ENCODE measurements at places on chromosomes 6 and 20.

DNA sequence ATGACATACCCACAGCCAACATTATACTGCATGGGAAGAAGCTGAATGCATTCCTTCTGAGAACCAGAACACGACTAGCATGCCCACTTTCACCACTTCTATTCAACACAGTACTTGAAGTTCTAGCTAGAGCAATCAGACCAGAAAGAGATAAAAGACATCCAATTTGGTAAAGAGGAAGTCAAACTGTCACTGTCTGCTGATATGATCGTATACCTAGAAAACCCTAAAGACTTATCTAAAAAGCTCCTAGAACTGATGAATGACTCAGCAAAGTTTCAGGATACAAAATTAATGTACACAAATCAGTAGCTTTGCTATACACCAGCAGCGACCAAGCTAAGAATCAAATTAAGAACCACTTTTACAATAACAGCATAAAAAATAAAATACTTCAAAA, 60.5 kb downstream of the EYS start:
- DNase-seq = no peak

DNA sequence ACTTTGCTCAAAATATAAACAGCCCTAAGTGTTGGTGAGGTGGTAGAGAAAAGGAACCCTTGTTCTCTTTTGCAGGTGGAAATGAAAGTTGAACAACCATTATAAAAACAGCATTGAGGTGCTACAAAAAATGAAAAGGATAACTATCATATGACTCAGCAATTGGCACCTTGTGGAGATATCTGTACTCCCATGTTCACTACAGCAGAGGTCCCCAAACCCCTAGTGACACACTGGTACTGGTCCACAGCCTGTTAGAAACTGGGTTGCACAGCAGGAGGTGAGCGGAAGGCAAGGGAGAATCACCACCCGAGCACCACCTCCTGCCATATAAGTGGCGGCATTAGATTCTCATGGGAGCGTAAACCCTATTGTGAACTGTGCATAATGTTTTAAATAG, 267.4 kb upstream of the THEMIS start:
- DNase-seq = no peak

DNA sequence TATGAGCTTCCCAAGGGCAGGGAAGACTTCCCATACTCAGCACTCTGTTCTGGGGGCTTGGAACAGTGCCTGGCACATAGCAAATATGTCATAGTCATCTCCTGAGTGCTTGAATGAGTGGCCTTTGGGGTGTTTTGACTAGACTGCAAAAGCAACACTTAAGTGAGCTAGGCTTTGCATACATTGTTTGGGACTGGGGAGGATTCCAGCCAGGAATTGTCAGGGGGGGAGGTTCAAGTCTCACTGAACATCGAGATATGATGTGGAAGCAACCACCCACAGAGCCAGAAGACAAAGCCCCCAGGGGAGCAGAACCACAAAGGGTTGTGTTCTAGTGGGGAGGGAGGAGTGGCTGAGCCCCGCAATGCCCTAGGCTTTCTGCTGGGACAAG, 98.4 kb downstream of the SYCP2 start:
- DNase-seq = no peak

DNA sequence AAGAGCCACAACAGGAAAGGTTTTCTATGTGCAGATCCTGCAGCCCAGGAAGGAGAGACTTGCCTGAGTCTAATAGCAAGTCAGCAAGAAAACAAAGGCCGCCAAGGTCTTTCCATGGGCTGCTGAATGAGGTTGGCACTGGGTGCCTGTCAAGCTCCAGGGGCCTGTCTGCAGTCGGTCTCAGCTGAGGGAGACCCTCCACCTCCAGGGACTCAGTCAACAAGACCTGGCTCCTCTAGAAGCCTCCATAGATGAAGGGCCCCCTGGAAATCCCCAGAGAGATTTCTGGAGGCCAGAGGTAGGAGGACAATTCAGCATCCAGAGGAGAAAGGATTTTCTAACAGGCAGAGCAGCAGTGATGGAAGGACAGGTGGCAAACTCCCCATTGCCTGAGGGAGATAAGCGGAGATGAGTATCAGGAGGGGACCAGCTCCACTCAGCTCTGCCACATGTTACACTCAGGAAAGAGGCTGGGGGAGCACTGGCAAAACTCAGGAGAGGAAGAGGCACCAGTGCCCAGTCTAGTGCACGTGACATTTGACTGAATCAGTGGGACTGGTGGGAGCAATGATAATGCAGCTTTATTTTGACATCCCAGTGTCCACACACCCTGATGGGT, 33.5 kb upstream of the FKBP1A start:
- no peak for DNase-seq

- DNase-seq = no peak
Measured at GRCh38 chr6:150198532-150198931, 55.7 kb downstream of the PPP1R14C start.

DNA sequence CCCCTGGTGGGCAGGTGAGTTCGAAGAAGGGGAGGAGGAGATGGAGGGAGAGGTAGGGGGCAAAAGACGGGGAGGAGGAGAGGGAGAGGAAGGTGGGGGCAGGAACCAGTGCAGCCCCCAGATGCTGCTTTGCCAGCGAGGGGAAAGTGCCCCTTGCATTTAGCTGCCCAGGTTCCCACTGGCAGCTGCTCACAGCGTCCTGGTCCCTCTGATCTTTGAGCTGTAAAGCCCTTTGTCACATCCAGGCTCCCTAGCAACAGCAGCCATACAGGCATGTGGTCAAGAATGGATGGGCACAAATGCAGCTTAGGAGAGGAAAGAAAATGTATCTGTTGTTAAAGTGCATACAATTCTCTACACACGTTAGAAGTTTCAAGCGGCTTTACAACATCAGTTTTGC, 160.9 kb downstream of the CD83 start:
- DNase-seq = no peak

- DNase-seq = peak; percentile 75
Measured at GRCh38 chr20:31517373-31517772, 3.1 kb downstream of the HM13 start.

DNA sequence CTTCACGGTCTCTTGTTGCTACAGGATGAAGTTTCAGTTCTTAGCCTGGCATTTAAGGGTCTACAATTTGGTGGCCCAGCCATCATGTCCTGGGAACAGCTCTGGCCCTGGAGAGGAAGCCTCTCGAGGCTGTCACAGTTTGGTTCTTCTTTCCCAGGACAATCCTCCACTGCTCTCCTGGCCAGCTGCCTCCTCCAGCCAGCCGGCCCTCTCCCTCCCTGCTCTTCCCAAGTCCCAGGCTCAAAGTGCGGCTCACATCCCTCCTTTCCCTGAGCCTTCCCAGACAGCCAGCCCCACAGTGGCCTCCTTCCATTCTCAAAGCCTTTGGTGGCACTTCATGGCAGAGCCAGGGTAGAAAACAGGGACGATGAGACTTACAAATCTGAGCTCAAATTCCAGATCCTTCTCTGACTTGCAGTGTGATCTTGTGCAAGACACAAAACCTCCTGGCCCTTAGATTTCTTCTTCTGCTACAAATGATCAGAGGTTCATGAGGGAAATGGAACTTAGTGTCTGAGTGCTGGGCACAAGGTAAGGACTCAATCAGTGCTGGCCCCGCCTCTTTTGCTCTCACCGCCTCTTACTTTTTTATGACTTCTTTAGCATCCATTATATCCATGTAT, 223.8 kb upstream of the ECI2 start:
- DNase-seq = no peak

DNA sequence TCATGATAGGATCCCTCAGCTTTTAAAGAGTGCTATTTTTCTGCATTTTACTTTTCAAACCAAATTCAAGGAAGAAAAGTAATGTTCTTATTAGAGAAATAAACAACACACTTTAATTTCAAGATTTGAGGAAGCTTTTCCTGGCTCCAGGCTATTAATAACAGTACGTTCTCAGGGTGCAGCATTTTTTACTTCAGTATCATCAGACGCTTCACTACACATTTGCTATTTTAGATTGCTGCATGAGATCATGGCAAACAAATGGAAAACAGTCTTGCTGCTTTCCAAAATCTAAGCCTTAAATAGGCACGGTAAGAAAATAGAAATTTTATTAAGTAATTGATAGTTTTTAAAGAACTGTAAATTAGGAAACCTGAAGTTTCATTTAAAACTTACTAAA, 253.6 kb upstream of the EXOC2 start:
- DNase-seq = no peak

DNA sequence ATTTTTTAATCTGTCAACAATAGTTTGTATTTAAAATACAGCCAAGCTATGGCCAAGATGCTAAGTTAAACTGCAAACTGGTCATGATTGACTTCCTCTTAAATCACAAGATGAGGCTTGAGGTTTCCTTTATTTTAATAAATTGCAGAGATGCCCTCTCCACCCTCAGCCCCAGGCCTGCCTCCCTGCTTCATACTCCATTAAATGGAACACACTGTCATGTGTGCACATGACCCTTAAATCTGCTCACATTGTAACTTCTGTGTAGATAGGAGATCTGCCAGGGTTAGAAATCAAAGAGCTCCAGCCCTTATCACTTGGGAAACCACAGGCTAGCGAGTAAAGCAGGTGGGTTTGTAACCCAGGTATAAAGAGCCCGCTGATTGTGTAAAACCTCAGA, 20.8 kb downstream of the DUSP22 start:
- DNase-seq = no peak

GRCh38 chr20:43160941-43161340, 28.8 kb downstream of the PTPRT start:
- DNase-seq = no peak

DNA sequence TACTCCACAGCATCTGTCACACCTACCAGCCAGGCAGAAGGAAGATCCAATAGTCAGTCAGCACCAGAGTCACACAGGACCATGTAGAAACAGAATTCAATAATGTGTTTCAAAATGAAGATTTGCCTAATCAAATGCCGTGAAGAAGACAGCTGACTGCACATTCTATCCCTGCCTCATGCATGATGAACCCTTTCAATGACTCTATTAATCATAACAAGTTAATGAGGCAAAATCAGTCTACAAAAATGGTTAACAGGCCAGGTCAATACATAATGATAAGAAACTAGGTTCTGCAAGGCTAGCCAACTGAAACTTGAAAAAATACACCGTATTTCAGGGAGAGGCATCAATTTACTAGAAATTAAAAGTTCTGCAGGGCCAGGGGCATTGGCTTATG, 6.7 kb upstream of the PNRC1 start:
- no peak for DNase-seq

GRCh38 chr6:118918329-118918725, 16.6 kb downstream of the MCM9 start:
- no peak for DNase-seq

DNA sequence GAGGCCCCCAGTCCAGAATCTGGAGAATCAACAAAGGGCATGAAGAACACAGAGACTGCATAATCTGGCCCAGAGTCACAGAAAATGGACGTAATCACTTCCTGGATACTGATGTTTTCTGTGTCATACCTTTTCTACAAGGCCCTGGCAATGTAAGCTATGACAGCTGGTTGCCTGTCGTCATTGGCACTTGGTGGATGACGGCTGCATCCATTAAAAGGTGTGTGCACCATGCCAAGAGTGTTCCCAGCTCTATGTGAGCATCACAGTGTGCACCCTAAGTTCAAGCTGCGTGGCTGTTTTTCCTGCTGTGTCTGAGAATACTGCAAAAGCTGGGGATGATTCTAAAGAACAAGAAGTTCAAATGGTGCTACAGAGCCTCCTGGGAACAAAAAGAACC, 275.2 kb upstream of the CNR1 start:
- DNase-seq = no peak

GRCh38 chr6:35731736-35732532, 4.9 kb upstream of the ARMC12 start:
- peak; percentile 86 for DNase-seq

DNA sequence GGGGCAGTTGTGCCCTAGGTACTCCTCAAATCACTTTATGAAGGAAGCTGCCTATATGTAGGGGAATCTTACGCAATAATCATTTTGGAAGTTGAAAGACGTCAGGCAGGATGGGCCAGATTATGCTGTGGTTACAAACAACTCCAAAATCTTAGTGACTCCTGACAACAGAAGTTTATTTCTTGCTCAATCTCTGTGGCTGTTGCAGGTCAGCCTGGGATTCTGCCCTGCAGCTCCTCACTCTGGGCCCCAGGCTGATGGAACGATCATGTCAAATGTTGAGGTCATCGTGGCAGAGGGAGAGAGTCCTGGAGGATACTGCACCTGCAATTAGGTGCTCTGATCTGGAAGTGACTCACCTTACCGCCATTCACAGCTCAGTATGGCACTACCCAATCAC, 88.4 kb downstream of the ZDHHC14 start:
- no peak for DNase-seq

DNA sequence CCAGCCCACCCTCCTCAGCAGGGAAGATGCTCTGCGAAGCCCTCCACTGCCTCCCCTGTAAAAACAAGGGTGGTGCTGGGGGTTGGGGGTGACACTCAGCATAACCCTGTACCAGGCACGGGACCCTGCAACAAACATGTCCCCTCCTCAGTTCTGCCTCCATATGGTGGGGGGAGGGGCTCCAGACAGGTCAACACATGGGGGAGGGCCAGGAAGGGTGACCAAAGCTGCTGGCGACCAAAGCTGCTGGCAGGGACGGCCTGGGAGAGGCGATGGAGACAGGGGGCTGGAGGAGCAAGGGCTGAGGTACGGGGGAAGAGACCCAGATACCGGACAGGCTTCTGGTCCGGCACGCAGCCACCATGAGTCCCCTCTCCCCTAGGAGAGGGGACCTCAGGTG, 123.2 kb downstream of the TAF4 start:
- no peak for DNase-seq

DNA sequence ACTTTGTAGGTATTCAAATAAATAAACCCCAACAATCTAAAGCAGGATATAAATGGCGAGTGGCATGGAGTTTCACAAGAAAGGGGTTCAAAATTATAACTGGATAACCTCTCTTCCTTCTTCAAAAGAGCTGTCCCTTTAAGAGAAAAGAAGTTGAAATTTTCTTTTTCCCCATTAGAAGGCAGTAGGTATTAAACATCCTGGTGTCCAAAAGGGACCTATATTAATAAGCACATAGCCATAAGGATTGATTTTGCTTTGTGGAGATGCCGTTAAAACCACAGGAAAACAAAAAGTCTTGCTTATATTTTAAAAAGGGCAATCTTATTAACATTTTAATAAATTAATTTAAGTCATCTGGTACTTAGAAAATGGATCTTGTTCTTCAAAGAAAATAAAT, 76.5 kb downstream of the LYRM4 start:
- no peak for DNase-seq

DNA sequence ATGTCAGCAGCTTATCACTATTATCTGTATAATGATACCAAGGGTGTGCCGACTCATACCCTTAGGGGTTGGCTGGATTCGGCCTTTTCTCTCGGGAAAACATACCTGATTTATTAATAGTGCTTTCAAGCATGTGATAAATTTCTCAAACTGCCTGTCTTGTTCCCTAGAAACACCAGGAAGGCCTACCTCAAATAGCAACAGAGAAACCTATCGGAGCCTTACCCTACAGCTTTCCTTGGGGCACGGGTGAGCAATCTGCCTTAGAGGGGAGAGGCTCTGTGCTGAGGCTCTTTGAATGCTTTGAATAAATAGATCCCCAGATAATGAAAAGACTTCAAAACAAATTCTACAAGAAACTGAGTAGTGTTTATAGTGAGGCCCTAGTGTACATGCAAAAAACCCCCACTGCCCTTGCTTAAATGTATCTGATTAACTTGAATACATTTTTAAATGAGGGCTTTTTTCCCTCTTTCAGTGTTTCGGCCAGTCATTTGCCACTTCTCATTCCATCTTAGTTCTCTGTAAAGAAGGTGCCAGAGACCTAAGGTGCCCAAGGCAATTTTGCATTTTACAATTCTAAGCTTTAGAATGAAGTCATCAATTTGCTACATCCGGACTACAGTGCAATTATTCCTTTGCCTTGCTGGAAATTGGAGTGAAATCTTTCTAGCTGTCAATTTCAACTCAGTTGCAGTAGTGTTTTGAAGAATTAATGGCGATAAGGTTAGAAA, 320.1 kb downstream of the ESR1 start:
- DNase-seq = no peak
